ENCODE measurements at places on chromosomes 2 and 18. TPM values are rescaled to one million over a fixed set of nuclear protein-coding genes. Genes with fewer than 3 reads are reported as not detected.

The TBR1 gene
- 0.05 TPM for total RNA-seq

The G6PC2 gene
- not detected for total RNA-seq

DNA sequence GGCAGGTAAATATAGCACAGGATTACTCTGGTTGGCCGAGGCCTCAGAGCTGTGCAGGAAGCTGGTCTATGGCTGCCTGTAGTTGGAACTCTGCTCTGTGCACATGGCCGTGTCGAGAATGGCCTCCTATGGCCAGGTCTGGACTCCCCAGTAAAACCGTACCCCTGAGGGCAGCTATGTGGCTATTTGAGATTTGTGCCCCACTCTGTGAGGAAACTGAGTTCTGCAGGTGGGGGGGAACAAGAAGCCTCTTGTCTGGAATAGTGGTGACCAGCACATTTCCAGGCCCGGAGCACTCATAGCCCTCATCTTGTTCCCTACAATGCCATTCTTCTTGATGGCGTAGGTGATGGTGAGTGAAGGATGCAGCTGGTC is 15.0 kb upstream of the TEX51 start:
- DNase-seq = no peak
- no peak overlapping the region for H3K4me3 ChIP-seq
- no peak overlapping the region for H3K27ac ChIP-seq
- H3K27me3 ChIP-seq = peaks cover 9% of the 10 kb centered on the region
- H3K36me3 ChIP-seq = no peaks in the 10 kb centered on the region

GRCh38 chr18:2847317-2848246 is 776 bp downstream of the EMILIN2 start:
- H3K27ac ChIP-seq = no peak overlapping the region
- DNase-seq = peak; percentile 76
- H3K4me3 ChIP-seq = peak overlapping the region; percentile 86

DNA sequence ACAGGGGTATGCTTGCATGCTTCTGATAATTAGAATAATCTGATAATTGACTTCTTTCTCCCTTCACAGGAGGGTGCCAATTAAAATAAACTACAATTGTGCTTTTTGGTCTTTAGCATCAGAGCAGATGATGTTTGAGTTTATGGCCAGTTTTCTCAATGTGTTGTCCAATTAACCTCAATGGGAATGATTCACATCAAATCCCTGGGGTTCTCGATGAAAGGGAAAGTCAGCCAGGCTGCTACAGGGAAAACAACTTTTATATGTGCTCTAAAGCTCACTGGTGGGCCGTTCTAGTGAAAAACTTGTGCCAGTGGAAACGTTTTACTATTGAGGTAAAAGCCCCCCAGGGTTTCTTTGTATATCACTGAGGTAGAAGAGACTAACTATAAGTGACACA is 887.3 kb upstream of the CRIM1 start:
- DNase-seq = no peak
- no peaks in the 10 kb centered on the region for H3K27me3 ChIP-seq
- H3K27ac ChIP-seq = no peak overlapping the region
- H3K4me3 ChIP-seq = no peak overlapping the region
- H3K36me3 ChIP-seq = no peaks in the 10 kb centered on the region
